GM06990 (cell line): ENCODE measurements at places on chromosomes 1 and 21.

GRCh38 chr1:236425031-236425663, 31.1 kb downstream of the EDARADD start:
- peak; percentile 65 for DNase-seq

DNA sequence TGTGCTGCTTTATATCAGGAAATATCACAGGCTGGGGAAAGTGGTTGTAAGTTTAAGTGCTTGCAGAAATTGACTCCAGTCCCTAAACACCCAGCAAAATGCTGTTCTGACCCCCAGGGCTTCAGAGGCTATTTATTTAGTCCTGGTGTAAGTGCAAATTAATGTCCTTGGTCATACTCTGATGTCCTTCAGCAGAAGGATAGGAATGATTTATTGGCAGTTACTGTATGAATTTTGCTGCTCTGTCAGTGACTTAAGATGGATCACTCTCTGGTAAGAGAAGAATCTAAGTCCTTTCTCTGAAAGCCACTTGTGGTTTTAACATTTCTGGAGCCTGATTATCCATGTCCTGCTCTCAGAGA, 21.9 kb downstream of the FAM20B start:
- DNase-seq, result no peak

DNA sequence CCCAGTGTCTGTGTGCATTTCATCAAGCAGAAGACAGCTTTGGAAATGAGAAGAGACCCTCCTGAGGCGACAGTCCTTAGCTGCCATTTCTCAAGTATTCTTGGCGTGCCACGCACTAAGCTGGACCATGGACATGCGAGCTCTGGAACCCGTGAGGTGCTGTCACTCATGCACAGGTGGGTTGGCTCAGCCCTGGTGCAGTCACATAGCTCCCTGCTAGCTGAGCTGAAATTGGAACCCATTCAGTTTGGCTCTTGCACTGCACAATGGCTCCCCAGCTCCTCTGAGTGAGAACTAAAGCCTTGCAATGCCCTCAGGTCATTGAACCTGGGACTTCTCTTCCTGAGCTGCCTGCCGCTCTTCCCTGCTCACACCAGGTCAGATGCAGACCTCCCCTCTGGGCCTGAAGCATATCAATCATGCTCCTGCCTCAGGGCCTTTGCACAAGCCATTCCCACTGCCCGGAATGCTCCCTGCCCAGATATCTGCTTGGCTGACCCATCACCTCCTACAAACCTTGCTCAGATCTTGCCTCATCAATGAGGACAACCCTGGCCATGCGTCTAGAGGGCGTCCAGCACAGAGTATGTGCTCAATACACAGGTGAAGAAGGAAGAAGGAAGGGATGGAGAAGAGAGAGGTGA, 6.3 kb upstream of the SRARP start:
- no peak for DNase-seq

DNA sequence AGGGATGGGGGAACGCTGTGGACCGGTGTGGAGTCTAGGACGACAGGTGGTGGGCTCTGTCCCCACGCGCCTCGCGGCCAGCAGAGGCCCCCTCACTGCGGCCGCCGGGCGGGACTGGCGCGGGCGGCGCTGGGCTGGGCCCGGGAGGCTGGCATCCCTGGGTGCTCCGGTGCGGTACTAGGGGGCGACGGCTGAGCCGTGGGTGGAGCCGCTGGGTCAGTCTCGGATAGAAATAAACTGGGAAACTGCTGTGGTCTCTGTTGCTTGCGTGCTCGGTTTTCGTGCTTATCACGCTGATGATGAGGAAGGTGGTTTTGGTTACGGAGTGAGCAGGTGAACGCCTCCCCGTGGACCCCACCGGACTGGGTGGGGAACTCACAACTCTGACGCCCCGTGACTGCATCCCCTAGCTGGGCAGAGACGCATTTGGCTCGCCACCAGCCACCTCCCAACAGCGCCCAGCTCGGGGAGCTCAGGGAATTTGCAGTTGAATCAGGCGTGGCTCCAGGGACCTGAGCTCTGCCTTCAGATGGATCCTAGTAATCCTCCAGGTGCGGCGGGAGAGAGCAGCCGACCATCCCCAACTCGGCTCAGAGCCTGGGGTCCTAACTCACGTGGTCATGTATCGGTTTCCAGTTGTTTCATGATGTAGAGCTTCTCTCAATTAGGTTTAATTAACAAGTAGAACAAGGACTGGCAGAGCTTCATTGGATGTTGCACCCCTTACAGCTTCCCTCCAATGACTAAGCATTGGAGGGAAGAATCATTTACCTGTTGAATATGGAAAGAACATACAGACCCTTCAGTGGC, 32.1 kb downstream of the HSD17B7 start:
- DNase-seq, result no peak

DNA sequence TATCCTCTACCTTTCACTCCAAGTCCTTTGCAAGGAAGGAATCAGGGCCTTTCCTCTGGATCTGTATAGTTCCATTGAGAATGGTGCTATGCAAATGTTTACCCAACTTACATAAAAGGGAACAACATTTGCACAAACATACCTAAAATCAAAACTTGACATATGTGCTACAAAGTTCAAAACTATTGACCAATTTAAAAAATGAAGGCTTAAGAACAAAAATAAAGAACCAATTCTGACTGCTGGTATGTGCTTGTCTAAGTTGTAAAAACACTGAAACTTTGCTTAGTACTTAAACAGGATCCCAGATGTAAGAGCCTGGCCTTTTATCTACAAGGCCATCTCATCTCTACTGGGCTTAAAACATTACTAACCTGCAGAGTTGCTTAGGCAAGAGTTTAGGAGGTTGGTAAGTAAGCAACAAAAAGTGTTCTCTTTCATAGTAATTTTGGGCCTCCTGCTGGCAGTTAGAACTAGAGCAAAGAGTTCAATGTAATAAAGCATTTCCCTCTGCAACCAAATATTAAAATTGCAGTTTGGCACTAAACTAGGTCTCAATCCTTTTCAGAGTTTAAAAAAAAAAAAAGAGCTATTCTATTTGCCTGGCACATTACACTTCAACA, 2.0 kb downstream of the SCMH1 start:
- DNase-seq, result peak; percentile 47

GRCh38 chr1:5992814-5993555, 760 bp upstream of the NPHP4 start:
- DNase-seq, result peak; percentile 52

- DNase-seq, result no peak
These were observed 205.6 kb upstream of the GJB5 start for GRCh38 chr1:34549199-34549598.

DNA sequence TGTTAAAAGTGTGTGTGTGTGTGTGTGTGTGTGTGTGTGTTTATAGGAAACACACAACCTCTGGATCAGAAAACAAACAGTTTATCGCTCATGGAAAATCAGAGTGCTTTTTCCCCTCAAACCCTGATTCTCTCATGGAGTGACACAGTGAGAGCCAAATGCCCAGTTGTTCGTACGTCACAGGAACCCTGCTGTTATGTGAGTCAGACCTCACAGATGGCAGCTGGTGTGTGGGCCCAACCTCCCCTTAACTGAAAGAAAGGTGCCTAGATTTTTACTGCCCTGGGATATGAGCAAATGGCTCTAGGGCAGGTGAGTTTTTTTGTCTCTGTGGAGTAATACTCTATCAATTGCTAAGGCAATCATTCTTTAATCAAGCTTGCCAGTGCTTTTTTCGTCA, 1788.1 kb downstream of the BRINP3 start:
- DNase-seq, result no peak

DNA sequence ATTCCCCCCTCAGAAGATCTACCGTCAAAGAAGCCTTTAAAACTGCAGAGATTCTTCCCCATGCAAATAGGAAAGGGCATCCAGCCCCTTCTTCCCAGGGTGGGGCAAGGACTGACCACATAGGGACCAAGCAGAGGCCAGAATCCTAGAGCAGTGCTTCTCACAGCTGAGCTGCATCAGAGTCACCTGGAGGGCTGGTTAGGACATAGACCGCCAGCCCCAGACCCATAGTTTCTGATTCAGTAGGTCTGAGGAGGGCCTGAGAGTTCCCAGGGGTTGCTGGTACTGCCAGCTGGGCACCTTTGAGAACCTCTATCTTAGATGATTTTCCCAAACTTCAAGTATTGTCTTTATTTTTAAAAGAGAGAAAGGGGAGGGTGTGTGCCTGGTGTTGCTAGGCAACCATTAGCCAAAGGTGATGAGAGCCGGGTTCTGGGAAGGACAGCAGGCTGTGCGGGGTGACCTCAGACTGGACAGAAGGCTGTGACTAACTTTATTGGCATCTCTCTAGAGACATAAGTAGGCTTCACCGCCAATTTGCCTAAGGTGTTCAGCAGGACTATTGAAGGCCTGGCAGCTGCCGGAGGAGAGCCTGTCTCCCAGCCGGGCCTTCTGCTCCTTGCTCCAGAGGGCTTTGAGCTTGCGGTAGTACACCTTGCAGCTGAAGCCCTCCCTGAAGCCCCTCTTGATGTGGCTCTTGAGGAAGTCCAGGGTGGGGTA, 3.0 kb downstream of the SPATA46 start:
- no peak for DNase-seq

GRCh38 chr21:14456911-14457310, 74.0 kb upstream of the HSPA13 start:
- DNase-seq, result no peak

DNA sequence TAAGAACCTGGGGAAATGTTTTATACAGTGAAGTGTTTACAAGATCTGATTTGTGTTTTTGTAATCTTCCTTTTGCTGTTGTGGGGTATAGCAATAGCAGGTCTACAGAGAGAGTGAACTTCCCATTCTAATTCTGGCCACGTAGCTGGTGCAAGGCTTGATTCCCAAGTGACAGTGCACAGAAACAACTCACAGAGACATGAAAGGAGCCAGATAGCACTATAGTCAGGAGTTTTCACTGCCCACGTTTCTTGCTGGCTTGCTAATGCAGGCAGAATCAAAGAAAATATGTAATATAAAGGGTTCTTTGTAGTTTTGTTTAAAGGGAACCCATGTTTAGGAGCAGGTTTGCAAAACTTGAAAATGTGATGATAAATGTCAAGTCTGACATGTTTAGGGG, 170.9 kb upstream of the IVNS1ABP start:
- DNase-seq, result no peak

DNA sequence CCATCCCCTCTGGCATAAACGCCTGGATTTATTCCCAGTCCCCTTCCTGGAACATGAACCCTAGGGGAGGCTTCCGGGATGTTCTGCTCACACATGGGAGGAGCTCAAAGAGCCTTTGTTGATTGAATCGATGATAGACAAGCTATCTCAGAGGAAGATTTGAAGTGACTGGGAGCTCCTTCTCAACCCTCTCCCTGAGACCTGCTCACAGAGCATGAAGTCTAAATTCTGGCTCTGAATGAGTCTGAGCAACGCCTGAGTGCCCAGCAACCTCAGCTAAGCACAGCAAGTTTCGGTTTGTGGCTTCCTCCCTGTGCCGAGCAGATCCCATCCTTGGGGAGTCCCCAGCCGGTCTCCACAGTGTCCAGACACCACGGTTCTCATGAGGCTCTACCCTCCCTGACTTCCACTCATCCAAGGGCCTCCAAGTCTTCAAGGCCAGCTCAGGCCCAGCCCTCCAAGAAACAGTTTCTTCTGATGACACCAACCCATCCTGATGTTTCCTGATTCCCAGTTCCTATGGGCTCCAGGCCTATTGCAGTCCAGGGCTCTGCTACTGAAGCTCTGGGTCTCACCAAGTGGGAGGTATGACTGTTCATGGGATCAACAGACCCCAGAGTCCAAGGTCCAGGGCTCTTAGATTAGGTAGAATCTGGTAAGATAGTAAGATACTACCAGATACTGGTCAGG, 190.8 kb downstream of the DYRK1A start:
- peak; percentile 64 for DNase-seq

GRCh38 chr1:116408193-116408592, 35.1 kb downstream of the ATP1A1 start:
- DNase-seq, result no peak

- DNase-seq, result no peak
These were observed 6.9 kb upstream of the KNCN start for GRCh38 chr1:46558141-46558963.

DNA sequence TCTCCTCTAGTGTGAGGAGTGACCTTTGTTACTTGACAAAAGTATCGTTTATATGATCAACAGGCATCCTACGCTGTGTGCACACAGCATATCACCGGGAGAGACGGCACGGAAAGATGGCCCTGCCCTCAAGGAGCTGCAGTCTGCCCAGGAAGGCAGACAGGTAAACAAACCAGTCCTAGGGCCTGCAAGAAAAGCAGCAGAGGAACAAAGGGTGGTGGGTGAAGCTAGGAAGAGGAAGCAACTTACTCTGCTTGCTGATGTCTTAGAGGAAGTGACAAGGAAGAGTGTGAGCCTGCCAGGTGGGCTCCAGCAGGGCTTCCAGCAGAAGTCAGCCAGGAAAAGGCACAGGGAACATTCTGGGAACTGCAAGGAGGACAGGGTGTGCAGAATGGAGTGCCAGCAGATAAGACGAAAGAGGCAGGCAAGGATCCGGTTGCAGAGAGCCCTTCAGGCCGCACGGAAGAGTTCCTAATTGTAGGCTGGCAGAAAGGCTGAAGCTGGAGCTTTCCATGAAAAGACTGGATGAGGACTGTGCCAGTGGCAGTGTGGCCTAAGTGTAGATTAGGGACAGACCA, 106.7 kb downstream of the SLC45A1 start:
- peak; percentile 58 for DNase-seq

DNA sequence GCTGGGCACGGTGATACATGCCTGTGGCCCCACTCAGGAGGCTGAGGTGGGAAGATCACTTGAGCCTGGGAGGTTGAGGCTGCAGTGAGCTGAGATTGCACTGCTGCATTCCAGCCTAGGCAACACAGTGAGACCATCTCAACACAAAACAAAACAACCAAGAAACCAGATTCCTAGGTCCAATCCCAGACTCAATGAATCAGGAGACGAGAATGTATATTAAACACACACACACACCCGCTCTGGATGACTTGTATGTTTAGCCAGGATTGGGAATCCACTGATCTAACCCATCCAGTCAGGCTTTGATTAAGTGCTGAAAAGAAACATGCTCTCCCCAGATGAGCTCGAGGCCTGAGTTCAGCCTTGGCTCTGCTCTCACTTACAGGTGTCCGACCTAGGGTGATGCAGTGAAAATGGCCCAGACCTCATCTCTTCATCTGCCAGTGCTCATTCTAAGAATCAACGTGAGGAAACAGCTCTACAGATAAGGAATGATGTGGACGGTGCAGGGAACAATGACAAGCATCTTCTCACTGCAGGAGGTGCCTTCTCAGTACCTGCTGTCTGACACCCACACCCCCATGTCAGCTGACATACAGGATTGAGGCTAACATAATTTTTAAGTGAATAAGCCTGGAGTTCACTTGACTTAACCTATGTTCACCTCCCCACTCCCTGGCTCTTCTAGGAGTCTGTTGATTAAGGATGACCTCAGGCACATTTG, 15.3 kb upstream of the SRSF4 start:
- no peak for DNase-seq

DNA sequence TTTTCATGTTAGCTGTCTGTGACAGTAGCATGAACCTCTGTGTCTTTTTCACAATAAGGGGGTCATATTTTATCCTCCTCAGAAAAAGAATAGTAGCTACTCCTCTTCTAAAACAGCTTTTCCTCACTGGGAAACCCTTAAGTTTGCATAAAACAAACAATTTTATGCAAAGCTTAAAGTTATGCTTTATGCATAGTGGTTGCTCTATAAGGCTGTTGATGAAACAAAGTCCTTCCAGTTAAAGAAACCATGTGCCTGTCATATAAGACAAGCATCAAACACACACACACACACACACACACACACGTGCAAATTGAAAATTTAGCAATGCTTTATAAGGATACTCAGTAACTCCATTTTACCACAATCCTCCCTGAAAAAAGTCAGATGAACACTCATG, 107.0 kb downstream of the CHD1L start:
- DNase-seq, result no peak

GRCh38 chr1:217891966-217892365, 260.8 kb downstream of the SPATA17 start:
- DNase-seq, result no peak

GRCh38 chr1:82849460-82849859, 1048.7 kb downstream of the ADGRL2 start:
- DNase-seq, result no peak
